Naive thymus-derived CD8-positive, alpha-beta T cell (primary cell): ENCODE measurements at places on chromosomes 1 and 21. TPM values are rescaled to one million over a fixed set of nuclear protein-coding genes. Genes with fewer than 3 reads are reported as not detected.

The MOV10 gene
- total RNA-seq: 84.2 TPM

The CD1E gene
- not detected for total RNA-seq

The FAM72A gene
- total RNA-seq: 1.1 TPM

The KIAA1614 gene
- 0.33 TPM for total RNA-seq

The EIF2D gene
- total RNA-seq: 61.7 TPM

The KLF17 gene
- total RNA-seq: not detected

The SYNC gene
- not detected for total RNA-seq

The DEPDC1 gene
- not detected for total RNA-seq

The ITLN1 gene
- total RNA-seq: not detected

The KCNE2 gene
- total RNA-seq: not detected

DNA sequence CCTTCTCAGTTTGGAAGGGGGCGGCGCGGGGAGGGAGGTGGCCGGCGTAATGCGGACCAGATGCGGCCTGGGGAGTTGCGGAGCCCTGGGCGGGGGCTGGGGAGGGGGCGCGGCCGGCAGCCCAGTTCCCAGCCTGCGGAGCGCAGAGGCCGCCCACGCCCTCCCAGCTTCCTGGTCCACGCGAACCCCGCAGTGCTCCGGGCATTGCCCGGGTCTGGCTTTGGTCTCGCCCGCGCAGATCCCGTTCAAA lies 695 bp downstream of the DMBX1 start:
- peaks cover 36% of the 10 kb centered on the region for H3K27me3 ChIP-seq
- H3K27ac ChIP-seq: no peak overlapping the region
- peaks cover 16% of the 10 kb centered on the region for H3K4me1 ChIP-seq
- H3K36me3 ChIP-seq: no peaks in the 10 kb centered on the region

GRCh38 chr21:46284077-46284644 lies 1.2 kb downstream of the MCM3AP start:
- peak overlapping the region; percentile 79 for H3K27ac ChIP-seq
- peaks cover 52% of the 10 kb centered on the region for H3K4me1 ChIP-seq
- no peak for DNase-seq

- no peak for DNase-seq
- no peaks in the 10 kb centered on the region for H3K36me3 ChIP-seq
- H3K27ac ChIP-seq: no peak overlapping the region
- no peaks in the 10 kb centered on the region for H3K4me1 ChIP-seq
- H3K27me3 ChIP-seq: peaks cover 1% of the 10 kb centered on the region
Observed at GRCh38 chr1:186775881-186776560, 52.7 kb upstream of the PLA2G4A start.

GRCh38 chr1:11806307-11806936 lies 431 bp downstream of the CLCN6 start:
- no peaks in the 10 kb centered on the region for H3K27me3 ChIP-seq
- H3K36me3 ChIP-seq: peaks cover 37% of the 10 kb centered on the region
- peaks cover 72% of the 10 kb centered on the region for H3K4me1 ChIP-seq
- H3K4me3 ChIP-seq: peak overlapping the region; percentile 99

- no peak overlapping the region for H3K4me3 ChIP-seq
- DNase-seq: no peak
- H3K4me1 ChIP-seq: no peaks in the 10 kb centered on the region
- H3K27me3 ChIP-seq: no peaks in the 10 kb centered on the region
Observed at GRCh38 chr1:237672748-237673147, 218.0 kb downstream of the ZP4 start.

DNA sequence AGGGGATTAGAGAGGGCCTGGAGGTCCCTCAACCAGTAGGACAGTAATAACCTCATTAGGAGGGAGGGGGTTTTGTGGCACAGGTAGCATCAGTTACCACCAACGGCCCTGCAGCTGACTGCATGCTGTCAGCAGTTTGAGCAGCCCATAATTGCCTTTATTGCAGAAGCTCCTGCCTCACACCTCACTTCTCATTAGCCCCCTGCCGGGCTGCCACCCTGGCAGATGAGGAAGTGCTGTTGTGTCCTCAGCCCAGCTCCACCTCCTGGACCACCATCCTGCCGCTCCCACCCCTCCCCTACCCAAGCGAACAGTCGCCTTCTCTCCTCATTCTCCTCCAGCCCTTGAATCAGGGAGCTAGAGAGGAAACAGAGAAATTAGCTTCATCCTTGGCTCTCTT lies 237.4 kb downstream of the LMX1A start:
- no peaks in the 10 kb centered on the region for H3K36me3 ChIP-seq
- H3K4me3 ChIP-seq: no peak overlapping the region
- H3K4me1 ChIP-seq: no peaks in the 10 kb centered on the region
- H3K27ac ChIP-seq: no peak overlapping the region

DNA sequence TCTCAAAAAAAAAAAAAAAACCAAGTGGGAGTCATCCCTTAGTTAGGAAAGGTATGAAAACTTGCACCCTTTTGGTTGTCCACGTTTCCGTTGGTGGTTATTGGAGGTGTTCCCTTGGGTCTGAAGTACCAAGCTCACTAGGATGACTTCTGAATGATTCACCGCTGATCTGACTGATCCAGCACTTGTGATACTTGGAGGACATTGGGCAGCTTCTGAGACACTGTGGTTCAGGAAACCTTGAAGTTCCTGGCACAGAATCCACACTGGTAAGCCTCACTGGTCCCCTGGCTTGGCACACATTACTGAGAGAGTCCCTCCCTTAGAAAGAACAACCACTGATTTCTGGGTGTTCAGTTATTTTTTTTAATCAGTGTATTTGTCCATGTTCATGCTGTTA lies 91.9 kb downstream of the RYR2 start:
- H3K27me3 ChIP-seq: peaks cover 4% of the 10 kb centered on the region
- H3K36me3 ChIP-seq: no peaks in the 10 kb centered on the region
- H3K4me1 ChIP-seq: no peaks in the 10 kb centered on the region
- no peak for DNase-seq
- no peak overlapping the region for H3K4me3 ChIP-seq
- H3K27ac ChIP-seq: no peak overlapping the region

GRCh38 chr1:109210058-109210457 lies 3.7 kb upstream of the SARS1 start:
- peaks cover 1% of the 10 kb centered on the region for H3K36me3 ChIP-seq
- no peaks in the 10 kb centered on the region for H3K27me3 ChIP-seq
- H3K27ac ChIP-seq: no peak overlapping the region
- DNase-seq: no peak

- peak; percentile 10 for DNase-seq
- H3K27ac ChIP-seq: no peak overlapping the region
- no peak overlapping the region for H3K4me3 ChIP-seq
- H3K36me3 ChIP-seq: peaks cover under 1% of the 10 kb centered on the region
- H3K4me1 ChIP-seq: peaks cover 33% of the 10 kb centered on the region
Observed at GRCh38 chr1:13813398-13814012, 113.5 kb downstream of the PRDM2 start.

GRCh38 chr1:33260439-33260838 lies 4.1 kb downstream of the ZNF362 start:
- peak overlapping the region; percentile 38 for H3K27ac ChIP-seq
- H3K4me1 ChIP-seq: peaks cover 34% of the 10 kb centered on the region
- H3K4me3 ChIP-seq: no peak overlapping the region
- no peak for DNase-seq
- H3K36me3 ChIP-seq: peaks cover 4% of the 10 kb centered on the region

GRCh38 chr1:212620293-212620692 lies 11.7 kb downstream of the ATF3 start:
- H3K27ac ChIP-seq: peak overlapping the region; percentile 66
- H3K4me1 ChIP-seq: peaks cover 12% of the 10 kb centered on the region
- no peaks in the 10 kb centered on the region for H3K36me3 ChIP-seq
- no peaks in the 10 kb centered on the region for H3K27me3 ChIP-seq
- H3K4me3 ChIP-seq: no peak overlapping the region

GRCh38 chr21:36928960-36929359 lies 37.5 kb downstream of the HLCS start:
- peaks cover 8% of the 10 kb centered on the region for H3K36me3 ChIP-seq
- no peaks in the 10 kb centered on the region for H3K27me3 ChIP-seq
- no peaks in the 10 kb centered on the region for H3K4me1 ChIP-seq
- no peak overlapping the region for H3K4me3 ChIP-seq
- H3K27ac ChIP-seq: no peak overlapping the region

DNA sequence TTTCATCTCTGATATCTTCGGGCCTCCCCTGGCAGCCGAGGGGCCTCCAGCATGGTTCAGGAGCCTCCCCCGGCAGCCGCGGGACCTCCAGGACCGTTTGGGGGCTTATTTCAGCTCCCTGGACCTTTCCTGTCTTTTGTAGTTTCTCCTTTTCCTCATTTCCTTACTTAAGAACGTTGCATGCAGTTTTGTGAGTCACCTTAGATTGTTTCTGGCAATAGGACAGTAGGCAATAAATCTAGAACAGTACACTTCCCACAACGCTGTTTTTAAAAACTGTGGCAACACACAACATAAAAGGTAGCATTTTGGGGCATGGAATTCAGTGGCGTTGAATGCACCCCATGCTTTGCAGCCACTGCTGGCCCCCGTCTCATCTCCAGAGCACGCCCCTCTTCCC lies 24.4 kb downstream of the FAAP20 start:
- H3K4me1 ChIP-seq: peaks cover 12% of the 10 kb centered on the region
- no peaks in the 10 kb centered on the region for H3K36me3 ChIP-seq
- no peak overlapping the region for H3K27ac ChIP-seq

GRCh38 chr1:173666646-173667045 lies 3.0 kb downstream of the ANKRD45 start:
- no peak overlapping the region for H3K27ac ChIP-seq
- H3K4me3 ChIP-seq: no peak overlapping the region
- H3K27me3 ChIP-seq: peaks cover 37% of the 10 kb centered on the region
- no peak for DNase-seq

DNA sequence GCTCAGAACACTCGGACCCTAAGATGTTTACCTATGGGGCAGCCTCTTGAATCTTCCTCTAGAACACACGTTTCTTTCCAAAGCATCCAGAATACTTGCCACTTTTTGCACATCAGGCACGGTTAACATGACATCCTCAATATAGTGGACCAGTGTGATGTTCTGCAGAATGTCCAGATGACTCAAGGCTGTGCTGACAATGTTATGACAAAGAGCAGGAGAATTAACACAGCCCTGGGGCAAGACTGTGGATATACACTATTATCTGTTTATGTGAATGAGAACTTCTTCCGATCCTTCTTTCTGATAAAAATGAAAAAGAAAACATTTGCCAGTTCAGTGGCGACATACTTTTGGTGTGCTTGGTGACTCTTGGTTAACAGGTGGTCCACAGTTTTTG lies 154.3 kb downstream of the PDE4B start:
- peaks cover 12% of the 10 kb centered on the region for H3K27me3 ChIP-seq
- H3K36me3 ChIP-seq: no peaks in the 10 kb centered on the region
- no peak overlapping the region for H3K27ac ChIP-seq
- no peak overlapping the region for H3K4me3 ChIP-seq
- no peaks in the 10 kb centered on the region for H3K4me1 ChIP-seq

GRCh38 chr1:74324684-74325448 lies 89.7 kb downstream of the TNNI3K start:
- H3K27ac ChIP-seq: no peak overlapping the region
- no peaks in the 10 kb centered on the region for H3K4me1 ChIP-seq
- no peaks in the 10 kb centered on the region for H3K36me3 ChIP-seq
- no peaks in the 10 kb centered on the region for H3K27me3 ChIP-seq
- H3K4me3 ChIP-seq: no peak overlapping the region

GRCh38 chr1:215835951-215836350 lies 268.8 kb downstream of the KCTD3 start:
- H3K27ac ChIP-seq: no peak overlapping the region
- H3K36me3 ChIP-seq: no peaks in the 10 kb centered on the region
- no peaks in the 10 kb centered on the region for H3K27me3 ChIP-seq
- no peaks in the 10 kb centered on the region for H3K4me1 ChIP-seq

DNA sequence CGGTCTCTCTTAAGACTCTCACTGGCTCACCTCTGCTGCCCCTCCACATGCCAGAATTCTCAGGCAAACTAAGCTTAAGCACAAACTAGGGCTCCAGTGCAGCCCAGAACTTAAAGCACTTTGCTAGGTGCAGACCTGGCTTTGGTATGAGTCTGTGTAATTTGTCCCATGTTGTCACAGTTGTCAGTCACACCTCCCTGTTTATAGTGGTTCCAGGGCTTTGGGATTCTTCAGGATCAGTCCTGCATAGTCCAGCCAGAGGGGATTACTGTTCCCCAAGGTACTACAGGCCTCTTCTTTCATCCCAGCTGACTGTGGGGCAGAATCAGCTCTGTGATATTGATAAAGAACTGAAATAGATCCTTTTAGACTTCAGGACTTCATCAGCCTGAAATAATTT lies 105.0 kb upstream of the UBE2U start:
- H3K36me3 ChIP-seq: no peaks in the 10 kb centered on the region
- no peak overlapping the region for H3K4me3 ChIP-seq
- DNase-seq: no peak
- H3K27ac ChIP-seq: no peak overlapping the region

DNA sequence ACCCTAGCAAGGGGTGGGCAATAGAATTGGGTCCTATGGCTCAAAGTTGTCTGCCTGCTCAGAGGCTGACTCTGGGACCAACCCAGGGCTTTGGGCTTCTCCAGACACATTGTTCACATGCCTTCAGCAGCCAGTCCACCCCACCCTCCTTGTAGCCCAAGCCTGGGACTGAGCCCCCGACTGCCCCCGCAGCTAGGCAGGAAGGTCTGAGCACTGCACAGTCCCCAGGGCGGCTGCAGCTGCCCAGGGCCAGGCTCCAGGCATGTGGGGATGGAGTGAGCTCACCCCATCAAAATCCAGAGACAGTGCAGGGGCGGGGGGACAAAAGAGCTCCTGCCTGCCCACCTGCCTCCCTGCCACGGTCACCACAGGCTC lies 35.6 kb downstream of the HSPG2 start:
- H3K27me3 ChIP-seq: no peaks in the 10 kb centered on the region
- peaks cover 12% of the 10 kb centered on the region for H3K4me1 ChIP-seq
- no peak overlapping the region for H3K4me3 ChIP-seq
- no peak for DNase-seq
- H3K36me3 ChIP-seq: no peaks in the 10 kb centered on the region
